ENCODE measurements at places on chromosomes 5 and 9.
A peak's percentile ranks its signal among the peaks of the same experiment; 100 is the strongest.

- peaks cover 32% of the 10 kb centered on the region for H3K27me3 ChIP-seq
- peaks cover 14% of the 10 kb centered on the region for H3K4me1 ChIP-seq
- no peak overlapping the region for H3K27ac ChIP-seq
- H3K36me3 ChIP-seq, result peaks cover 12% of the 10 kb centered on the region
- H3K4me3 ChIP-seq, result no peak overlapping the region
- no peak for DNase-seq
These were observed 149.4 kb upstream of the TBCA start for GRCh38 chr5:77925503-77925902.

DNA sequence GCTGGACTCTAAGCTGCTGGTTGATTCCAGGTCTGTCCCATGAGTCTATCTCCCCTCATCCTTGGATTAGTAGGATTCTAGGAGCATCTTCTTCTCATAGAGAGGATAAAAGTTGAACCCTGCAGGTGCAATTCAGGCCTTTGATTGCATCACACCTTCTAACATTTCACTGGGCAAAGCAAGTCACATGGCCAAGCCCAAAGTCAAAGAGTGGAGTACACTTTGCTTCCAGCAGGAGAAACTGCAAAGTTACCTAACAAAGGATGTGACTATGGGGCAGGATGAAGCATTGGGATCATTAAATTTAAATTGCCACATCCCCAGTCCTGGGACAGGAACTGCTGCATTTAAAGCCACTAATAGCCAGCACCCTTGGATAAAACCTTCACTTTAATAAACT is 51.0 kb upstream of the EGFLAM start:
- H3K27me3 ChIP-seq, result peaks cover 25% of the 10 kb centered on the region
- no peak overlapping the region for H3K27ac ChIP-seq
- no peaks in the 10 kb centered on the region for H3K36me3 ChIP-seq
- DNase-seq, result no peak

- peak overlapping the region; percentile 87 for H3K27ac ChIP-seq
- peak overlapping the region; percentile 91 for H3K4me3 ChIP-seq
- no peaks in the 10 kb centered on the region for H3K36me3 ChIP-seq
- H3K27me3 ChIP-seq, result no peaks in the 10 kb centered on the region
- no peak for DNase-seq
- peaks cover 31% of the 10 kb centered on the region for H3K4me1 ChIP-seq
These were observed 578 bp upstream of the PSAT1 start for GRCh38 chr9:78296201-78296892.

DNA sequence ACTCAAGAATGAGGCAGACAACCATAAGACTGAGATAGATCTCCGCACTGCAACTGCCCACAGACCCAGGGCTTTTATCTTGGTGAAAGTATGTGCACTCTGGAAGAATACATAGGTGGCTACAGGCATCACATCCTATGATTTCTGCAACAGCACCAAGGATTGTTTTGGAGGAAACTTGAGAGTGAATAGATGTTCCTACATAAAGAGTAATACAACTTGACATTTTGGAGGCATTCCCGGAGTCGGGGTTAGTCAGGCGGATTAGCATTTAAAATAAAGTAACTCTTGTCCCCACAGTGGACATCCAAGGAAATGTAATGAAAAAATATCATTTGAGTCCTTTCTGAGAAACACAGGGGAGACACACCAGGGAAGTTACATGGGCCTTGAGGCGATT is 26.7 kb downstream of the TMEM174 start:
- H3K27me3 ChIP-seq, result peaks cover 90% of the 10 kb centered on the region
- H3K4me1 ChIP-seq, result peaks cover 24% of the 10 kb centered on the region
- no peak overlapping the region for H3K4me3 ChIP-seq
- no peak overlapping the region for H3K27ac ChIP-seq
- DNase-seq, result no peak
- no peaks in the 10 kb centered on the region for H3K36me3 ChIP-seq

- no peaks in the 10 kb centered on the region for H3K36me3 ChIP-seq
- no peak for DNase-seq
- peak overlapping the region; percentile 88 for H3K4me3 ChIP-seq
- H3K4me1 ChIP-seq, result peaks cover 42% of the 10 kb centered on the region
- no peaks in the 10 kb centered on the region for H3K27me3 ChIP-seq
These were observed 498 bp downstream of the ZNF367 start for GRCh38 chr9:96417661-96418082.

GRCh38 chr5:126000507-126000906 is 422.7 kb upstream of the GRAMD2B start:
- H3K27me3 ChIP-seq, result no peaks in the 10 kb centered on the region
- DNase-seq, result no peak
- H3K4me3 ChIP-seq, result no peak overlapping the region
- H3K27ac ChIP-seq, result no peak overlapping the region

GRCh38 chr9:35557320-35557719 is 47.7 kb upstream of the TESK1 start:
- H3K4me1 ChIP-seq, result no peaks in the 10 kb centered on the region
- H3K27me3 ChIP-seq, result no peaks in the 10 kb centered on the region
- no peak for DNase-seq
- no peak overlapping the region for H3K4me3 ChIP-seq
- H3K27ac ChIP-seq, result no peak overlapping the region
- H3K36me3 ChIP-seq, result no peaks in the 10 kb centered on the region

GRCh38 chr9:86406366-86406765 is 52.2 kb upstream of the TUT7 start:
- peaks cover 6% of the 10 kb centered on the region for H3K4me1 ChIP-seq
- no peak for DNase-seq
- H3K27ac ChIP-seq, result no peak overlapping the region
- no peak overlapping the region for H3K4me3 ChIP-seq
- no peaks in the 10 kb centered on the region for H3K36me3 ChIP-seq
- H3K27me3 ChIP-seq, result peaks cover 7% of the 10 kb centered on the region

DNA sequence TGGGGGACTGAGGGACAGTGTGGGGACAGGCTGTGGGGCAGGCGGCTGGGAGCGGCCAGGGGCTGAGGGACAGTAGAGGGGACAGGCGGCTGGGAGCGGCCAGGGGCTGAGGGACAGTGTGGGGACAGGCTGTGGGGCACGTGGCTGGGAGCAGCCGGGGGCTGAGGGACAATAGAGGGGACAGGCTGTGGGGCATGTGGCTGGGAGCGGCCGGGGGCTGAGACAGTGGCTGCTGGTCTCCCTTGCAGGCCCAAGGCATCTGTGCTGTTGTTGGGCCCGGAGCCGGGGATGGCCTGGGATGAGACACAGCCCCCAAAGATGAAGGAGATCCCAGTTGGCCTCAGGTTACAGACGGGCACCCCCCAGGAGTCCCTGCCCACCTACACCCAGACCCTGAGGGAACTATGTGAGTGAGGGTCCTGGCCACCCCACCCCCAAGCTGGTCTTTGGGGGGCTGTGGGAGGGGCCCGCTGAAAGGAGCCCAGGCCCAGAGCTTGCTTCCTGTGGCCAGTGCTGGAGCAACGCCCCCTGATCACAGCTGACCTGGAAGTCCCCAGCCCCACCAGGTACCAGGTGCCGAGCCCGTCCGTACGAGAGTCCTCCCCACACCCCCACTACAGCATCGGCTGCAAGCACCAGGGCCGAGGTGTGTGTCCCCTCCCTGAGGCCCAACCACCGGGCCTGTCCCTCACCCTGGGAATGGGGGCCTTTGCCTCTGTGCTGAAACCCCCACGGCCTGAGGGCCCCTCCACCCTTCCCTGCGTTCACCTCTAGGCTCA is 593 bp downstream of the STPG3 start:
- H3K27ac ChIP-seq, result no peak overlapping the region
- H3K36me3 ChIP-seq, result peaks cover 3% of the 10 kb centered on the region
- H3K4me3 ChIP-seq, result no peak overlapping the region
- no peaks in the 10 kb centered on the region for H3K27me3 ChIP-seq
- no peak for DNase-seq

- H3K4me3 ChIP-seq, result no peak overlapping the region
- no peaks in the 10 kb centered on the region for H3K36me3 ChIP-seq
- H3K27me3 ChIP-seq, result peaks cover 1% of the 10 kb centered on the region
- DNase-seq, result no peak
- peak overlapping the region; percentile 72 for H3K27ac ChIP-seq
These were observed 109.1 kb upstream of the PCA3 start for GRCh38 chr9:76655121-76655541.

GRCh38 chr9:69483886-69484422 is 158.9 kb downstream of the ENTREP1 start:
- DNase-seq, result no peak
- no peak overlapping the region for H3K4me3 ChIP-seq
- no peaks in the 10 kb centered on the region for H3K4me1 ChIP-seq
- H3K27ac ChIP-seq, result no peak overlapping the region

- H3K27ac ChIP-seq, result no peak overlapping the region
- DNase-seq, result no peak
- H3K36me3 ChIP-seq, result no peaks in the 10 kb centered on the region
- no peak overlapping the region for H3K4me3 ChIP-seq
- H3K4me1 ChIP-seq, result no peaks in the 10 kb centered on the region
These were observed 211.2 kb upstream of the TBCA start for GRCh38 chr5:77987331-77987730.

- no peaks in the 10 kb centered on the region for H3K36me3 ChIP-seq
- peaks cover 54% of the 10 kb centered on the region for H3K4me1 ChIP-seq
- no peaks in the 10 kb centered on the region for H3K27me3 ChIP-seq
- DNase-seq, result no peak
- no peak overlapping the region for H3K27ac ChIP-seq
- H3K4me3 ChIP-seq, result peak overlapping the region; percentile 45
These were observed 2.4 kb downstream of the MTAP start for GRCh38 chr9:21804791-21805190.

GRCh38 chr9:138070815-138071214 is 193.2 kb downstream of the CACNA1B start:
- peaks cover 4% of the 10 kb centered on the region for H3K27me3 ChIP-seq
- no peaks in the 10 kb centered on the region for H3K4me1 ChIP-seq
- no peaks in the 10 kb centered on the region for H3K36me3 ChIP-seq
- DNase-seq, result no peak

DNA sequence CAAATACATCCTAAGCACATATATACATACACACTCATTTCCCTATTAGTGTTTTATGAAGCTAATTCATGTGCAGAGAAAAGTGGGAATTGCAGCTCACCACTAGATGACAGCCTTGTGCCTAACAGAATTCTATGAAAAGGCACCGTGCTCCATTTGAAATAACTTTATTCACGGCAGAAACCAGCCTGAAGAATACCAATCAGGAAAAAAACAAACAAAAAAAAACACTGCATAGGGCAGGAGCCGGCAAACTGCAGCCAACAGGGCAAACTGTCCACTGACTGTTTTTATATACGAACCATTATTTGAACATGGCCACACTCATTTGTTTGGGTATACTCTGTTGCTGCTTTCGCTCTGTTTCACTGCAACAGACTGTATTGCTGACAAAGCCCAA is 33.6 kb downstream of the ERMP1 start:
- H3K27me3 ChIP-seq, result no peaks in the 10 kb centered on the region
- H3K4me3 ChIP-seq, result no peak overlapping the region
- H3K36me3 ChIP-seq, result peaks cover 60% of the 10 kb centered on the region
- peaks cover 4% of the 10 kb centered on the region for H3K4me1 ChIP-seq
- DNase-seq, result no peak

All from naive thymus-derived CD8-positive, alpha-beta T cell (primary cell).